ENCODE measurements at places on chromosomes 5 and 9.

DNA sequence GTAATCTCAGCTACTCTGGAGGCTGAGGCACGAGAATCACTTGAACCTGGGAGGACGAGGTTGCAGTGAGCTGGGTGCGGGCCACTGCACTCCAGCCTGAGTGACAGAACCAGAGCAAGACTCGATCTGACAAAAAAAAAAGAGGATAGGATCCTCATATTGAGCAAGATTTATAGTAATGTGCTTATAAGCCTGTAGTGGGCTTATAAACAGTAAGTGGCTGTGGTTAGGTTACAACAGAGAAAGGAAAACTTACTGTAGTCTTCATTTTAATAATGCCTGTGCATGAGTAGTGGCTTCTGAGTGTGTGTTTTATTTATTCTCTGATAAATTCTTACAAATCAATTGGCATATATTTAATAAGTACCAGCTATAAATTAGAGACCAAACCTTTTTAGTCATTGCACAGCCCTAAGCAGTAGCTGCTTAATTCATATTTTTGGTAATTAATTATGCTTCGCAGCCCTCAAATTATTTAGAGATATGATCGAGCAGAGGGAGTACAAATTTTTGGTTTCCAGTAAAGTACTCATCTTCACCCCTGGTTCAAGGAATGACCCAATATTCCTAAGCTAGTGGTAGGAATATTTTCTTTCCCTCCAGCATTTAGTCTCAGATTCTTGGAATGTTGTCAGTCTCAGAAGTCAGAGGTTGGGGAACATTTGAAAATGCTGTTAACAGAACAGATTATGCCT lies 73.8 kb upstream of the KLF9 start:
- no peak for DNase-seq

DNA sequence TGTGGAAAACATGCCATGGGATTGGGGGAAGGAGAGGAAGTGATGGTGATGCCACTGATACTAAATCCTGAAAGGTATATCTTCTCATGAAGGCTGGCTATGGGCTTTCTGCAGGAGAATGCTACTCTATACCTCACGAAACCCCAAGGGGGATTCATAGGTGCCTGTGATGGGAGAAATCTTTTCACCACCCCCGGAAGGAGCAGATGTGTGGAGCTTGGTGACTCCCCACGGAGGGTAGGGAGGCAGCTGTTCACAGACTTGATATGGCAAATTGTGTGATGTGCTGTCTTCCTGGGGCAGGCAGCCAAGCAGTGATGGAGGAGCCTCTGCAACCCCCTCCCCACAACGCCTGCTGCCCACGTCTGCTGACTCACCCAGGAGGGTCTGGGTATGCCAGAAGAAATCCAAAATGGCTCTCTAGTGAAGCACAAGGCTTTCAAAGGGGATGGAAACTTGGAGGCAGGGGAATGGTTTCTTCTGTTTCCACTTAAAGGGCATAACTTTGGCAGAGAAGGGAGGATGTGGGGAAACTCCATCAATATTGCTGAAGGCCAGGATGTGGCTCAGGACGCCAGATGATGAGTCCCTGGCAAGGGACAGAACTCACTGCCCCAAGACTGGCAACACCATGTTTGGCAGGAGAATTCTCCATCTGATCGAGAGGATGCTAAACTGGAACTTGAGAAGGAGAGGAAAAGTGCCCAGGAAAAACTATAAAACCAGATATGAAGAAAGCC lies 188.3 kb downstream of the GABBR2 start:
- no peak for DNase-seq

DNA sequence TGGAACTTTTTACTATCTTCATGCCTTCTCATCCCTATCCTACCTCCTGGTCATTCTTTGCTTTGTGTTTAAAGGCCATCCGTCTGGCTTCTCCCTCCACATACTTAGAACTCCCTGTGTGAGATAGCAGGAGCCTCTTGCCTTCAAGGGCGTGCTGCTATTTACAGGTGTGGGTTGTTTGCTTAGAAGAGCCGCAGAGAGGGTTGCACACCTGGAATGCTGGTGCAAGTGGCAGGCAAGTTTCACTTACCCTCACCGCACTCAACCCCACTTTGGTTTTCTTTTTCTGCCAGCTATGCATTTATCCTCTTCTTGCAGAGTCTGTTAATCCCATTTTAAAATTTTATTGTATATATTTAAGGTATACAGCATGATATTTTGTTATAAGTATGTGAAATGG lies 12.6 kb downstream of the SKP2 start:
- DNase-seq: no peak

DNA sequence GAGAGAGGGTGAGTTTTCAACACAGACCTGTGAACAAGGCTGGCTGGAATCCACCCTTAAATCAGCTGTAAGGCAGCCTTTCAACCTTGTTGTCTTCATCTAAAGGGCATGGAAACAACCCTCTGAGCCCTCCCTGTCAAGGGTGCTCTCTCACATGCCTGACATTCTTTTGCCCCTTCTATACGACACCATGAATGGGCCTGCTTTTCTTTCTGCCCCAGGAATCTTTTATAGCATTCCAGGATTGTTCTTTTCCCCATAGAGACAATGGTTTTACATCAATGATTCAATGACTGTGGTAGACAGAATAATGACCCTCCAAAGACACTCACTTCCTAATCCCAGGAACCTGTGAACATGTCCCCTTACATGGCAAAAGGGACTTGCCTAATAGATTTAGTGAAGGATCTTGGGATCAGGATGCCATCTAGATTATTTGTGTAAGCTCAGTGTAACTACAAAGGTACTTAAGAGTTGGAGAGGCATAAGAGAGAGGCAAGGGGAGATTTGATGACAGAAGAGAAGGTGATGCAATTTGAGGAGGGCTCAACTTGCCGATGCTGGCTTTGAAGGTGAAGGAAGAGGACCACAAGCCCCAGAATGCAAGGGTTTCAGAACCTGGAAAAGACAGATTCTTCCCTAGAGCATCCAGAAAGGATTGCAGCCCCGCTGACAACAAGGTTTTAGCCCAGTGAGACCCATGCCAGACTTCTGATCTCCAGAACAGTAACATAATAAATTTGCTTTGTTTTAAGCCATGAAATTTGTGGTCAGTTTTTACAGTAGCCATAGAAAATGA lies 29.2 kb upstream of the HMHB1 start:
- no peak for DNase-seq

DNA sequence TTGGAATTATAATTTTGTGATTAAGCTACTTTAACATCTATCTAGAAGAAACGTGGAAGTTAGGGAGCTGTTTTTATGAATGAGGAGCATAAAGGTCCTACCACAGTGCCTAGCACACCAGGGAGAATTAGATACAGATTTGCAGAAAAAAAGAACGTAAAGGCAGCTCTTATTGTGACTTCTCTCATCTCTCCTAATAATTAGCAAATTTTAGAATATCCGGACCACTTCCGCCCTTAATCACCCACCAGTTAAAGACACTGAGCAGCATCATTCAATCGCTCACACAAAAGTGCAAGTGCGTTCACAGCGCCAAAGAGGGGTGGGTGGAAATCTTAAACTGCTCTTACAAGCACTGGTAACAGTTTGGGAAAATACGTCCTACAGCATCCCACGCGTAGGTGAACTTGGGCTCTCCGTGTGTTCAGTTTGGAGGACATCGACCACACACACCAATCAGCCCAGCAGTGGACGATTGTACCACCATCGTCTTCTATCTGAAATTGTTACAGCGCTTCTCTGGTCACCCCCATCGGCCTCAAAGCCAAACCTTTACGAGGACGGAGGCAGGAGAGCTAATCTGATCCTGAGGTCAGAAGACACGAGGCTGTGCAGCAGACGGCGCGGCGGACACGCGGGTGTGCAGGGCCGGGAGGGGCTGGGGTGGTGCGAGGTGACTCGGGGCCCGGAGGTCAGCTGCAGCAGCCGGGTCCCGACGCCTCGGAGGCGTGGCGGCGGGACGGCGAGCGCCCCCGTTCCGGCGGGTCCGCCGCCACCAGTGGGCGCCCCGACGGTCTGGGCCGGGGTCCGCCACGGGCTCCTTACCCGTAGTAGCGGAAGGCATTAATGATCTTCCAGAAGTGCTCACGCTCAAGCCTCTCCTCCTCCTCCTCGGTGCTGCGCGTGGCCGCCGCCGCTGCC lies 646 bp downstream of the CARNMT1 start:
- peak; percentile 28 for DNase-seq

- DNase-seq: no peak
These were observed 3.6 kb upstream of the CCNJL start for GRCh38 chr5:160315968-160316367.

GRCh38 chr5:165187815-165188214 lies 1682.4 kb downstream of the MAT2B start:
- no peak for DNase-seq

GRCh38 chr5:107408564-107408963 lies 262.2 kb downstream of the EFNA5 start:
- DNase-seq: no peak

DNA sequence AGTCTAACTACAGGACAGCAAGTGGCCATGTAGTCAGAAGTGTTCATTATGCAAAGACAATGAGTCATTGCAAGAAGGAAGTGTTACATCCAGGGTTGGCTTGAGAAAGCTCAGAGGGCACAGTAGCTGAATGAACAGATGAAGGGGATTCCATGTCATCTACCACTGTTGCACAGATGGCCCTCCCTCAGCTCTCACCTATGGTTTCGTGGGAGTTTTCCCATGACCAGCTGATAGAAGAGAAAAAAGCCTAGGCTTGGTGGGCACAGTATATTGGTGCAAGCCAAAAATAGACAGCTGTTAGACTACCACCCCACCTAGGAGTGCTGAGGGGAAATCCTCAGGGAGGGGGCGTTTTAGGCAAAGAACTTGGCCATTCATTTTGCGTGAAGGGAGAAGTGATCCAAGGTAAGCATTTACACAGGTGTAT lies 217.0 kb downstream of the DMRT2 start:
- no peak for DNase-seq

DNA sequence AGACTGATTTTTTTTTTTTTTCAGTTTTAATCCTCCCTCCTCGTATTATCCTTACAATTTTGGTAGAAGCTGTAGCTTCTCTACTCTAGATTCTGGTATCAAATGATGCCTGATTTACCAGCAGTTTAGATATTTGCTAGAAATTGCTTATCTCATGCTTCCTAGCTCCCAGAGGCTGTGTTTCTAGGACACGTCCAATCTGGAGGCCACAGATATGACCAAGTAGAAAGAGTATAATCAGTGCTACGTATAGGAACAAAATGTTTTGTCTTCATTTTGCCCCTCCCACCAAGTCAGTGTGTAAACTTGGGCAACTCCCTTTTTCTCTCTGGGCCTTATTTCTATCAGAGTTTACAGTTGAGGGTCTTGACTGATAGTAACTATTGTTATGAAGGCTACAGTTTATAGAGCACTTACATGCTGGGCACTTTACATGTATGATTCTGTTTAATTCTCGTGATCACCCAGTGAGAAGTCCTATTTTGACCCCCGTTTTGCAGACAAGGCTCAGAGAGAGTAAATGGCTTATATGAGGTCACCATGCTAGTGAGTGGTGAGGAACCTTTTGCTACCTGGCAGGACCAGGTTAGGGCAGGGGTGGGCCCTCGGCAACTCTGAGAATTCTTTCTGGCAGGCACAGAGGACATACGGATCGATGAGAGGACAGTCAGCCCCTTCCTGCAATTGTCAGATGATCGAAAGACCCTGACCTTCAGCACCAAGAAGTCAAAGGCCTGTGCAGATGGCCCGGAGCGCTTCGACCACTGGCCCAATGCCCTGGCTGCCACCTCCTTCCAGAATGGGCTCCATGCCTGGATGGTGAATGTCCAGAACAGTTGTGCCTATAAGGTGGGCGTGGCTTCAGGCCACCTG lies 7.6 kb downstream of the HDHD3 start:
- DNase-seq: no peak

- no peak for DNase-seq
These were observed 127.5 kb upstream of the RETREG1 start for GRCh38 chr5:16744164-16744880.

- no peak for DNase-seq
These were observed 342.7 kb upstream of the RFX3 start for GRCh38 chr9:3868466-3868865.

- no peak for DNase-seq
These were observed 274.4 kb downstream of the MAN2A1 start for GRCh38 chr5:109964136-109964535.

DNA sequence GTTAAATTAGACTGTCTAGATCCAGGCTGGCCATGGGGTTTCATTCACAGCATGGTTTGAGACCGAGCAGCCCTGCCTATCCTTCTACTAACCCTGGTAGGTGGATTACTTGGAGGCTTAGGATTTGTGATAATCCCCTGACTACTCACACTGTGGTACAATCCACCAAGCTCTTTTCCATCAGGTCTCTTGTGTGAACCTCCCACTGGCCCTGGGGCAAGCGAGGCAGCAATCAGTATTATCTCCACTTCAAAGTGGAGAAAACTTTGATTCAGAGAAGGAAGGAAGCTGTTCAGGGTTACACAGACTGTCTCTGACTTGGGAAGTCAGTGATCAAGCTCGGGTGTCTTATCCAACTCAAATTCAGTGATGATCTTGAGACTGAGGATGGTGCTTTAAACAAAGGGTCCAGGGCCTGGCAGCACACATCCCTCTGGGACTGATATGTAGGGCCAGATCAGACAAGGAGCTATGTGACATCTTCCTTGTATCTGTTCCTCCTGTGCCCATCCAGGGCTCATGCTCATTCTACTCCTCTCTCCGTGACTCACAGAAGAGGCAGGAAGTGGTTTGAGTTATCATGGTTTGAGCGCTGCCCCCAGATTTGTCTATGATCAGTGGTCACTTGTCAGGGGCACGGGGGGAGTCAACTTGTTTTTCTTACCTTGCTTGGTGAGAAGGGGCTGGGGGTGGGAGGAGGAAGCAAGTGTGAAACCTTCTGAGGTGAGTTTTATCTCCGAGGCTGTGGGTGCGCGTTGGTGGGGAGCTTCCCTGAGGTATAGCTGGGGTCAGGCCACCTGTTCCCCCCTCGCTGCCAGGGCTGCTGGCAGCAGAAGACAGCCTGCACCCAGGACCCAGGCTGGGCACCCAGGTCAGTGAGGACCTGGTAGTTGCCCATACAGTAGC lies 48.6 kb downstream of the RGS3 start:
- DNase-seq: peak; percentile 70

DNA sequence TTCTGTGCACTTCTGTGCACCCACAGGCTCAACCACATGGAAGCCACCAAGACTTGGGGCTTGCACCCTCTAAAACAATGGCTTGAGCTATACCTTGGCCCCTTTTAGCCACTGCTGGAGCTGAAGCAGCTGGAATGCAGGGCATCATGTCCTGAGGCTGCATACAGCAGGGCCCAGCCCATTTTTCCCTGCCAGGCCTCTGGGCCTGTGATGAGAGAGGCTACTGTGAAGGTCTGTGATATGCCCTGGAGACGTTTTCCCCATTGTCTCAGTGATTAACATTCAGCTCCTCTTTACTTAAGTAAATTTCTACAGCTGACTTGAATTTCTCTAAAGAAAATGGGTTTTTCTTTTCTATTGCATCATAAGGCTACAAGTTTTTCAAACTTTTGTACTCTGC lies 134.0 kb upstream of the EGFLAM start:
- DNase-seq: no peak
